ENCODE measurements at places on chromosomes 7 and 10. TPM values are rescaled to one million over a fixed set of nuclear protein-coding genes. Genes with fewer than 3 reads are reported as not detected.

The CALML5 gene
- total RNA-seq = not detected

The FZD8 gene
- 9.6 TPM for total RNA-seq

The RINT1 gene
- total RNA-seq = 8.0 TPM

The C10orf95 gene
- total RNA-seq = 3.1 TPM

The PLCE1 gene
- 0.85 TPM for total RNA-seq

The MCM10 gene
- 3.9 TPM for total RNA-seq

The C10orf105 gene
- not detected for total RNA-seq

The RAB11FIP2 gene
- 8.0 TPM for total RNA-seq

The ITPRID1 gene
- not detected for total RNA-seq

The ORC5 gene
- 32.0 TPM for total RNA-seq

The SHLD2 gene
- total RNA-seq = 43.1 TPM

The ZNF425 gene
- total RNA-seq = 3.1 TPM

The OR2F1 gene
- total RNA-seq = not detected

The SCD gene
- total RNA-seq = 353 TPM

The TMEM176B gene
- total RNA-seq = not detected

The OR6V1 gene
- total RNA-seq = not detected

The PPP1R17 gene
- total RNA-seq = not detected

The ADAMTS14 gene
- total RNA-seq = not detected

The PLAC9 gene
- total RNA-seq = not detected

The FAM25C gene
- total RNA-seq = not detected

The ZSWIM8 gene
- total RNA-seq = 44.1 TPM

The GRM8 gene
- total RNA-seq = not detected

The TMEM229A gene
- not detected for total RNA-seq

The CLCN1 gene
- not detected for total RNA-seq
